ENCODE measurements at places on chromosomes 5 and 9.

GRCh38 chr9:85941622-85941940 lies 635 bp downstream of the NAA35 start:
- DNase-seq, result no peak

DNA sequence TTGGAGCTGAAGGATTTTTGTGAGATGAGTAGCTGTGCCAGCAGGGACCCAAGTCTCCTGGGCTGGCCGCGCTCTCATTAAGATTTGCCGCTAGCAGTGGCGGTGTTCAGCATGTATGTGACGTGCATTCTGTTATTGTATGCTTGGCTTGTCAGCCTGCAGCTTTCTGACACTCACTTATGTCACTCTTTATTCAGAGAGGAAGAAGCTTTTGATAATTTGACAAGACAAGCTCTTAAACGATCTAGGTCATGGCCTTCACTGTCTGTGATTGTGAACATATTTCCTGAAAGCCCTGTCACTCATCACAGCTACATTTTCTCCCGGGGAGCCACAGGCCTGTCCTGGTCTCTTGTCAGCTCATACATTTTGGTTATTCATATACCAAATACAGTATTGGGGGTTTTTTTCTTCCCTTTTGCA lies 98.2 kb upstream of the GRHPR start:
- DNase-seq, result no peak

GRCh38 chr5:36252722-36253365 lies 11.1 kb upstream of the NADK2 start:
- no peak for DNase-seq

DNA sequence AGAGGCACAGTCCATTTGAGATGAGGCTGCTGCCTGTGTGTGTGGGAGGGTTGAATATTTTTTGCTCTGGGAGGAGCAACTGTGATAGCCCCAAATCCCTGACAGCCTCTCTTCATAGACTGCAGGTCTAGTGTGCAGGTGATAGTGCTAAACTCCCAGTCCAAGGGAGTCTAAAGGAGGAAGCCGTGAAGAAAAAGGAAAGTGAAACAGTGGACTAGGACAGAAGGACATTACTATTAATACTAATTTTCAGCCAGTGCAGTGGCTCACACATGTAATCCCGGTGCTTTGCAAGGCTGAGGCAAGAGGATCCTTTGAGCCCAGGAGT lies 295.0 kb downstream of the PDE4D start:
- no peak for DNase-seq

DNA sequence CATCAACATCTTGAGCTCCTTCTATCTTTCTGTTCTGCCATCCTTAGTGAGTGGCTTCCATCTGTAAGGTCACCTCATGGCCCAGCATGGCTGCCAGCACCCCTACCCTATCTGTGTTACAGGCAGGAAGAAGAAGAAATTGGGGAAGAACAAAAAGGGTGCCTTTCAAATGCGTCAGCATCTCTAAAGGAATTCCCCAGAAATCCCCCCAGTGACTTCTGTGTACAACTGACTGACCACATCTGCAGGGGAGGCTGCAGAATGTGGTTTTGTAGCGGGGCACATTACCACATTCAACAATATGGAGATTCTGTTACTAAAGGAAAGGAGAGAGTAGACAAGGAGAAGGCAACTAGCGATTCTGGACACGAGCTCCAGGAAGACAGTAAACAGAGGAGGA lies 40.1 kb downstream of the ALG2 start:
- DNase-seq, result no peak

GRCh38 chr5:150918613-150919012 lies 13.8 kb upstream of the ZNF300 start:
- no peak for DNase-seq

DNA sequence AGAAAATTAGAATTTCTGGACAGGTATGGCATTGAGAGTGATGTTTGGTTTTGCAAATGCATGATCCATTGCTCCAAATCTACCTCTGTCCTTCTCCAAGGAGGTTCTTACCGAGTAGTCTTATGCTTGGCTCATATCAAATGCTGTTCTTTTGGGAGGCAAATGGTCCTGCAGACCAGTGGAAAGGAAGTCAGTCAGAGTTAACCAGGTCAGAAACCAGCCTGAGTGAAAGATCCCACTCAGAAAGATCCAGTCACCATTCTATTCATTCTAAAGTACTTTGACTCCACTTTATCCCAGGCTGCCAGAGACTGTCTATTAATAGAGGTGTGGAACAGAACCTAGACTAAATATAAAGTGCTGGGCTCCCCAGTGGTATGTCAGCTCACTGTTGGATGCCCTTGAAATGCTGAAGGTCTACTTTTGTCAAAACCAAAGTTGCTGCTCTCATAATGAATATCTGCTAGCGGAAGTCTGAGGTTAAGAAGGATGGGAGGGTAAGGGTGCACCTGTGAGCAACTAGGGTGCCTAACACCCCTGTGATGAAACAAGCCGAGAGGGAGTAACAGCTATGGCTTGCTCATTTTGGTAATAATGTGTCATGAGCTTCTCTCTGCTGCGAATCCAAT lies 302.2 kb downstream of the ZNF608 start:
- DNase-seq, result no peak

DNA sequence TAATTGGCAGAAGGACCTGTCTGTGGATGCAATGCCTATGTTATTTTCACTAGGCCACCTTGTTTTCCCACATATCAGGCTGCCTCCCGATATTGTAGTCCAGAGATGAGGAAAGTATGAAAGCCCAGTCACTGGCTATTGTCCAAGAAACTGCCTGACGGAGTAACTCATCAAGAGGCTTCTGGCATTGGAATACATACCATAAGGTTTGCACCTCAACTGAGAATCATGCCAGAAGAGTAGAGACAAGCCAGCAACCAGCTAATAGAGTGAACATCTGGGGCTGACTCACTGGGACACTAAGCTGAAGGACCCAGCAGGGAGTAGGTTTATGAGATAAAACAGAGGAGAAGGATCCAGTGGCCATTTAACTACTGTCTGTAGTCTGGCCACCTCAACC lies 137.2 kb upstream of the FST start:
- DNase-seq, result no peak

- no peak for DNase-seq
Measured at GRCh38 chr5:180649297-180650039, at the start of gene FLT4. FLT4 (minus strand) TSS chr5:180649600; CDS start chr5:180649545, 55 bp downstream.

DNA sequence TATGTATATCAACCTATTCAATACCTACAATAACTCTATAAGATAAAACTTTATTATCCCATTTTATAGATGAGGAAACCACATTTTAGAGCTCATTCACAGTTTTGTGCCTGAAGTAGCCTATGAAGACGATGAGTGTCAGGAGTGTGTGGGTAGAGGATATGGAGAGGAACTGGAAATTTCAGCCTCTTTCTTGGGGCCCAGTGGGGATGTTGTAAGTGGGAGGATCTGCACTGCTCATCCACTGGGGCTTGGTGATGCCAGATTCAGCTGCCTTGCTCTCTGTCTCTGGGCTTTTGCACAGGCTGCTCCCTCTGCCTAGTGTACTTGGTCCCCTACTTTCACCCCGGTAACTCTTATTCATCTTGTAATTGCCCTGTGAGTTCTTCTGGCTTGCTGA lies 194.7 kb downstream of the SREK1 start:
- DNase-seq, result no peak

GRCh38 chr5:80764786-80765185 lies 110.0 kb upstream of the DHFR start:
- DNase-seq, result no peak

DNA sequence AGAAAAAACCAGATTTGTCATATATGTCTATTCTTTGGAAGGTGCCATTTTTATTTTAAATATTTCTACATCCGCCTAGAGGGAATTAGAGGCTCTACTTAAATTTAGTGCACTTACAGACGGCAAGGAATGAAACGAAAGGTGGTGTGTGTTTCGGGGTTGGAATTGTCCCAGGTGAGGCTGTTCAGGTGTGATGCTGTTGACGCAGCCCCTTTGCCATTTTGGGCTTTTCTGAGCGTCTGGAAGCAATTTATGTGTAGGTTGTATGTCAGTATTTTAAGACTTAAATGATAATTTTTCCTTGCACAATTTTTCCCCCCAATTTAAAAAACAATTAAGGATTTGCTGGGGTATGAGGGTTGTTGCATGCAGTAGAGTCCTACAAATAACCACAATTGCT lies 2.0 kb downstream of the TENT4A start:
- DNase-seq, result no peak

DNA sequence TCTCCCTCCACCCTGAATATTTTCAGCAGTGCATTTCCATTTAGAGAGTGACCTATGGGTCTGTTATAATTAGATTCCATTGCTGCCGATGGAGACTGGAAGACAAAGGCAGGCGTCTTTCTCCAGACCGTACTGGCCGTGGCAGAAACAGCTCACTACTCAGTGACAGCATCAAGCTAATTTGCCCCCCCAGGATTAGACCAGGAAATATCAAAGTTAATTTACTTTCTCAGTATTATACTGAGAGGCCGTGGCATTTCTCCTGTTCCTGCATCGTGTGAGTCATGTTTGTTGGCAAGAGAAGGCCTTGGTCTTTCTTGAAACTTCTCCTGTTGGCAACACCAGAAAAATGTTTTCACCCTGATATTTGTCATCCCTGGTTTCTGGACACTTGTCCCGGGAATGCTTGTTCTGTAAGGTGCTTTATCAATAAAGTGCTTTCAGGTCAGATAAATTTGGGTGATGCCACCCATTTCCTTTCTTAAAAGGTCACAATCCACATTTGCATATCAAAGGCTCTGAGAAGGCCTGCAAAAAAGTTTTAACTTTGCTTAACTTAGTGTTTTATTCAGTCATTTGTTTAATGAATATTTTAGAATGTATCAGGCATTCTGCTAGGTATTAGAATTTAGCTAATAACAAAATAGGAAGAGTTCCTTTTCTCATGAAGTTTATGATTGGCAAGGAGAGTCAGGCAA lies 28.4 kb downstream of the SV2C start:
- DNase-seq, result no peak

DNA sequence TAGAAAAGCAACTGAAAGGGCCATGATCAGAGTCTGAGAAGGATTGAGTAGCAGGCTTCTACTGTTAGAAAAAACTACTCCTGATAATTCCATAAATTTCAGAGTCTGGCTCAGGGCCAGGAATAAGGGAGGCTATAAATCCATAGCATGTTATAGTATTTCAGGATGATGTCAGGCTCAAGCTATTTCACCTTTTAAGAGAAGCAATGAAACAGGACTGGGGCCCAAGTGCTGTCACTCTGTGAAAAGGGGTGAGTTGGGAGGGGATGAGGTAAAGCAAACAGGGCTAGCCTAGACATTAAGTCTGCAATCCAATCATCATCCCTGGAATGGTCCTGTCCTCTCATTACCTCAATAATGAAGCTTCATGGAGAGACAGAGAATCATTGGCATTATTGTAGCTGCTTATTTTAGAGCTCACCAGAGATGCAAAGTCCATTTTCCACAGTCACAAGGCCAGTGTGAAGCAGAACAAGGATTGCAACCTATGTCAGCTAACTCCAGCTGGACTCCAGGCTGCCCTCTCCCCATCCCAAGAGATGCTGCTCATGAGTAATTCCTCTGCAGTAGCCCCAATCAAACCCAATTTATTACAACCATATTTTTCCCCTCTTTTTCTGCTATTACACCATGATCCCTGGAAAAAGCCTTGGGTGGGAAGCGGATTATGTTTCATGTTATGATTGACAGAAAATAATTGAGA lies 56.0 kb downstream of the PAPPA start:
- no peak for DNase-seq

- peak; percentile 64 for DNase-seq
Measured at GRCh38 chr5:147857302-147858129, 21.0 kb upstream of the SCGB3A2 start.

DNA sequence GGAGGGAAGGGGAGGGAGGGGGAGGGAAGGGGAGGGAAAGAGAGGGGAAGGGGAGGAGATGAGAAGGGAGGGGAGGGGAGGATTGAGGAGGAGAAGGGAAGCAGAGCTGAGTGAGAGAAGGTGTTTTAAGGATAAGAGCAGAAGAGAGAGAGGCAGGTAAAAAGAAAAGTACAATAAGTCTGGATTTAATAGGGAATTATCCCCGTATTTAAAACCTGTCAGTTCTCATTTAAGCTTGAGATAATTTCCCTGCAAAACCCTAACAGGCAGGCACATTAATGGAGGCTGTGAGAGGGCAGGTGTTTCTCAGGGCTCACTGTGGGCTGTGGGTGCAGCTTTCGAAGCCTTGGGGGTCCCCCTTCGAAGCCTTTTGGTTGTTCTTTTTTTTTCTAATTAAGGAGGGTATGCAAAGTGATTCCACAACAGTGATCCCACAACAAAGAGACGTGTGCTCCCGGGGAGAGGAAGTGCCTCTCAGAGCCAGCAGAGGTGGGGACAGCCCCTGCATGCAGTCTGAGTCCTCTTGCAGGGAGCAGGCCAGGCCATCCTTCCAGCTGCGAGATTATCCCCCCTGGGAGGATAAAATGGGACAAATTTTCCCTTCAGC lies 317.9 kb upstream of the IRX1 start:
- no peak for DNase-seq

DNA sequence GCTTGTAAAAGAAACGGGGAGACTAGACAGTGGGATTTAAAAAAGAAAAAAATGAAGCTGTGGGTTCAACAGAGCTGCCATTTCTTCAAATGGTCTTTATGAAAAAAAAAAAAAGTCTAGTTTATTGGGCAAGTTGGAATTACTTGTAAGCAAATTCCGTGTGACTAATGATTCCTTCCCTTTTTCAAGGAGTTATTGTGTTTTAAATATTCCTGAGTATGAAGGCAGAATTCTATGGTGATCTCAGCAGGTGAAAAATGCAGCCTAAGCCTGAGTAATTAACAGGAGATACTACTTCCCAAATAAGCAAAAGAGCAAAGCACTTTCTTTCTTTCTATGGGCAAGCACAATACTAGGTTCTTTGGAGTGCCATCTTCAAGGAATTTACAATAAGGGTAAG lies 481.9 kb downstream of the ZNF608 start:
- DNase-seq, result no peak

All from left kidney (tissue), 8 donors.